T-helper 1 cell (primary cell): ENCODE measurements at places on chromosomes 3 and 15.

GRCh38 chr15:89119489-89120478 is 31.5 kb downstream of the ABHD2 start:
- no peak for DNase-seq

DNA sequence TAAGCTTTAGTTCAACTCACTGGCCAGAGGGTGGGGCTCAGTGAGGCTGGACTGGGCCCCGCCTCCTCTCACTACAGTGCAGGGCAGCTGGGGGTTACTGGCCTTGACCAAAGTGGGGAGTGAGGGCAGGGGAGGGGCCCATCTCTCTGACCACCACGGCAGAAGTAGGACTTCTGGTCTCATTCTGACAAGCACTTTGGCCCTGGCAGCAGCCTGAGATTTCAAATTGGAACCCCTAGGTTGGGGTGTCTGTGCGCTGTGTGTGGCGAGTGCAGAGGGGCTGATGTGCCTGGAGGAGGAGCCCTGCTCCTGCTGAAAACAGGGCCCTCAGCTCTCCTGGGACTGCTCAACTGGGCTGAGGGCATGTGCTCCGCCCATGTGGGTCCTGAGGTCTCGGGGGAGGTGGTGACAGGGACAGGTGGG is 60.3 kb upstream of the RPL32 start:
- no peak for DNase-seq

DNA sequence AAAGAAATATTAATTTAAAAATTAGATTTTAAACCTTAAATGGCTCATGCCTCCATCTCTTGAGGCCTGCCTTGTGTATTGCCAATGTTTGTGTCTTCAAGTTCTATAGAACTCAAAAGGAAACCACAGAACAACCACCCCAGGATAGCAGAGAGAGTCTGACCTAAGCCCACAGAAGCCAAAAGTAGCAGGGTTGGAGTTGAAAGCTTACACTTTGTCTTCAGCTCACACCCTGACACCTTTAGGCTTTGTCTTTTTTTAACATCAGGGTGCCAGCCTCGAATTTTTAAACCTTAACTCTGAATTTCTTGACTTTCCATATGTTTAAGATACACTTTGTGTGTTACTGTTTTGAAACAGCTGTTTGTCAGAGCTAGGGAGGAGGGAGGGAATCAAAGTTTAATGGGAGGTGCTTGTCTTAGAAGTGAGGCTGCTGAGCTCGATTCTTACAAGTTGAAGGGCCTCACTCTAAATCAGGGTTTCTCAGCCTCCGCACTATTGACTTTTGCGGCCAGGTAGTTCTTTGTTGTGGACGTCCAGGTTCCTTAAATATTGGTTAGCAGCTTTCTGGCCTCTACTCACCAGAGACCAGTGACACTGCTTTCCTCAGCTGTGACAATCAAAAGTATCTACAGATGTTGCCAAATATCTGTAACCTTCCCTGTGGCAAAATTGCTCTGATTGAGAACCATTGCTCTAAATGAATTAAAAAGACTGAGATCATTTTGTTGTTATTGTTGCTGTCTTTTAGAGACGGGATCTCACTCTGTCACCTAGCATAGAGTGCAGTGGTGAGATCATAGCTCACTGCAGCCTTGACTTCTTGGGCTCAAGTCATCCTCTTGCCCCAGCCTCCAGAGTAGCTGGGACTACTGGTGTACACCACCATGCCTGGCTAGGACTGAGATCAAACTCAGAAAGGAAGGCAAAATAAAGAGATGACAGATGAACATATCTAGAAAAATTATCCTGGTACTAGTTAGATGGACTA is 139.2 kb upstream of the EOMES start:
- no peak for DNase-seq

- no peak for DNase-seq
Measured at GRCh38 chr3:140206196-140207040, 271.4 kb downstream of the CLSTN2 start.

DNA sequence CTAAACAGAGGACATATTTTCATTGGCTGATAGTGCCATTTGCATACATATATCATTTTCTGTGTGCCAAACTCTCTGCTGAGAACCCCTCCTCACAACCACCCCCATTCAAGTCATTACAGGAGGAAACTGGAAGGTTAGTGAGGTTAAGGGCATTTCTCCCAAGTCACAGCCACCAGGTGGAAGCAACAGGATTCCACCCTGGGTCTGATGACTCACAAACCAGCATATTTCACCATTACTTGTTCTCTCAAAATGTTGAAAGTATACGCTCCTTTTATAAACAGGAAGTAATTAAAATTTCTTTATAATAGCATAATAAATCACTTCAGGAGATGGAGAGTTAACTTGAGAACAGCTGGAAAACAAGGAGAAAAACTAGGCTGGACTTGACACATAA is 398.6 kb upstream of the WNT5A start:
- no peak for DNase-seq

DNA sequence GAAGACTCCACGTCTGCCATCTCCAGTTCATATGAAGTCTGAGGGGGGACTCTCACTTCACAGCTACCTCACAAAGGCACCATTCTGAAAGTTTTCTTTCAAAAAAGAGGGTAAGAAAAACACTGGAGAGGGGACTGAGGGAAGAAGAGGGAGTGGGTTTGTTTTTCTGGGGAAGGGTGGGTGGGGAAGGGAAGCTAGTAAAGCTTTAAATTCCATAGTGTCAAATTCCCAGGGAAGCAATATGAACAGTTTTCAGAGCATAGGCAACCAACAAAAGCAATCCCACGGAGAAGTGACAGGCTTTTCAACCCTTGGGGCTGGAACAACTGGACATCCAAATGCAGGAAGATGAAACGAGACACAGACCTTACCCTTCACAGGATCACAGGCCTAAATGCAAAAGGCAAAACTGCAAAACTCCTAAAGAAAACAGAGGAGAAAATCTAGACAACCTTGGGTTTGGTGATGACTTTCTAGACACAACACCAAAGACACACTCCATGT is 61.7 kb downstream of the CHSY1 start:
- DNase-seq: no peak

- DNase-seq: no peak
Measured at GRCh38 chr15:54884312-54884711, 312.4 kb downstream of the RSL24D1 start.

- DNase-seq: no peak
Measured at GRCh38 chr3:187396661-187397060, 28.5 kb downstream of the RTP4 start.

GRCh38 chr15:67915461-67916374 is 75.9 kb upstream of the RNU6-1 start:
- DNase-seq: no peak

DNA sequence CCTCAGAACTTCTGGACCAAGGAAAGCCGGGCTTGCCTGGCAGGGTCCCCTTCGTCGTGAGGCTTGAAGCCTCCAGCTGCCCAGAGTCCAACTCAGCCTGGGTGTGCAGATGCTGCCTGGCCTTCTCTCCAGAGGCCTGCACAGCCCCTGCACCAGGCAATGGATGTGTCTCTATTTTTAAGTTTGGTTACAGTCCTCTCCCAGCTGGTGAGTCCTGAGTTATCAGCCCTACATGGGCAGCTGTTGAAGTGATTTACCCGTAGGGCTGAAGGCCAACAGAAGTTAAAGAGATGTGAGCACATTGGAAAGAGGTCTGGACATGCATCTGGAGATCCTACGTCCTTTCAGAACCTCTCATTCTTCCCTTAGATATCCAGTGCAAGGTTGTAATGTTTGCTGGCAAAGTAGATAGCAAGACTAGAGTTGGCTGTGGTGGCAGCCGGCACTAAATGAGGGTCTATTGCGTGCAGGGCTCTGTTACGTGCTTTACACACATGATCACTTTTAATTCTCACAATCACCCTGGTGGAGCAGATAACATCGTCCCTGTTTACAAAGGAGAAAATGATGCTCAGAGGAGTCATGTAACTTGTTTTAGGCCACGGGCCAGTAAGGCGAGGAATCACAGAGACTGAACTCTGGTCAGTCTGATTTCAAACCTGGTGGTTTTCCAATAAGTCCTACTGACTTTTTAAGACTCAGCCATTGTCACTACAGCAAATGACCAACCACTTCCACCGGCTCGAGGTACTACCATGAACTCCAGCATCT is 9.9 kb downstream of the FYCO1 start:
- DNase-seq: no peak
